ENCODE measurements at places on chromosomes 11 and 22.

DNA sequence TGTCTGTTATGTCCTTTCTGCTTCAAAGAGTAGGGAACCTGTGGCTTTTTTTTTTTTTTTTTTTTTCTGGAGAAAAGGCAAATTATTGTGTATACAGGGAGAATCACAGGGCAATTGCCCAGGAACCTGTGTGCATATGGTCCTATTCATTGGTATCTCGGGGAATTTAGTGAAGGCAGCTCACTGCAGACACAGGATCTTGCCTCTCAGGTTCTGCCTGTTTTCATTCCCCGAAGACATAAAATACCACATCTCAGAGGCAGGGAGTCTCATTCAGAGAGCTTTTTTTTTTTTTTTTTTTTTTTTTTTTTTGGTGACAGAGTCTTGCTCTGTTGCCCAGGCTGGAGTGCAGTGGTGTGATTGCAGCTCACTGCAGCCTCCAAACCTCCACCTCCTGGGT, 88.3 kb downstream of the OSBP2 start:
- DNase-seq = no peak

GRCh38 chr11:122650619-122651018, 4.9 kb upstream of the UBASH3B start:
- DNase-seq = no peak

DNA sequence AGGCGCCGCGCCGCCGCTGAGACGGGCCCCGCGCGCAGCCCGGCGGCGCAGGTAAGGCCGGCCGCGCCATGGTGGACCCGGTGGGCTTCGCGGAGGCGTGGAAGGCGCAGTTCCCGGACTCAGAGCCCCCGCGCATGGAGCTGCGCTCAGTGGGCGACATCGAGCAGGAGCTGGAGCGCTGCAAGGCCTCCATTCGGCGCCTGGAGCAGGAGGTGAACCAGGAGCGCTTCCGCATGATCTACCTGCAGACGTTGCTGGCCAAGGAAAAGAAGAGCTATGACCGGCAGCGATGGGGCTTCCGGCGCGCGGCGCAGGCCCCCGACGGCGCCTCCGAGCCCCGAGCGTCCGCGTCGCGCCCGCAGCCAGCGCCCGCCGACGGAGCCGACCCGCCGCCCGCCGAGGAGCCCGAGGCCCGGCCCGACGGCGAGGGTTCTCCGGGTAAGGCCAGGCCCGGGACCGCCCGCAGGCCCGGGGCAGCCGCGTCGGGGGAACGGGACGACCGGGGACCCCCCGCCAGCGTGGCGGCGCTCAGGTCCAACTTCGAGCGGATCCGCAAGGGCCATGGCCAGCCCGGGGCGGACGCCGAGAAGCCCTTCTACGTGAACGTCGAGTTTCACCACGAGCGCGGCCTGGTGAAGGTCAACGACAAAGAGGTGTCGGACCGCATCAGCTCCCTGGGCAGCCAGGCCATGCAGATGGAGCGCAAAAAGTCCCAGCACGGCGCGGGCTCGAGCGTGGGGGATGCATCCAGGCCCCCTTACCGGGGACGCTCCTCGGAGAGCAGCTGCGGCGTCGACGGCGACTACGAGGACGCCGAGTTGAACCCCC, 798 bp downstream of the BCR start:
- peak; percentile 62 for DNase-seq

DNA sequence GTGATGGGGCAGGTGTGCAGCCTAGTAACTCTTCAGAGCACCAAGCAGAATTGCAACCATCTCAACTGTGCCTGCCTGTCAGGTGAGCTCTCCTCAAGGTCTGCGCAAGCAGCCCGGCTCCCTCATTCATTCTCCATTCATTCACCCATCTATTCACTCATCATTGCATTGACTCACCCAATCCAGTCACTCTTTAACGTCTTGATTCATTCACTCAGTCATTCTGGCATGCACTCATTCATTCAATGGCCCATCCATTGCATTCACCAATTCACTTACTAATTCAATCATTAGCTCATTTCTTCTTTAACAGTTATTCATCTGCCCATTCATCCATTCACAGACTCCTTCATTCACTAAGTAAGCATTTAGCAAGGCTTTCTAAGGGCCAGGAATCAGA, 111.8 kb downstream of the PDE2A start:
- DNase-seq = no peak

DNA sequence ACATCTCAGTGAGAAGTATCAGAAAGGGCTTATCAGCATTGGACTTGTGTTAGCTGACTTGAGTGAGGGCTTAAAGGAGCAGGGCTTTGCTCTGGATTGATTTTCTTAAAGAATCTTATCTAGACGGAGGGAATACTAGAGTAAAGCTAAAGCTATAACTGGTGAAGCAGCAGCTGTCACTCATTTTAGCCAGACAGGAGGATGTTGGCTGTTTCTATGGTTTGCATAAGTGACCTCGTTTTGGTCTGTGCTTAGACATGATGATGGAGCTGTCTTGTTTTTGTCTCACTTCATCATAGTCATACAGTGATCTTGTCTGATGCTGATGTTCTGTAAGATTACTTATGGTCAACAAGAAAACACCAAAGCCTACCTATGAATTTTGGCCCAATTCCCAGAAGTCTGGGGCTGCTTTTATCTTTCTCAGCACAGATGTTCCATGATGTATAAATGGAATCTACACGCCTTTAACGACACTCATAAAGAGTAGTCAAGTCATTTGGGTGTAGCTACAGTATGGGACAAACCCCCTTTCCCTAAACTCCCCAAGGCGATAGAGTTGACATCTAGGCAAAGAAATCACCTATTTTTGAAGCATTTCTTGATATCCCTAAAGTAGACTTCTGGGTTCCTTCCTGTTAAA, 77.5 kb upstream of the UCP3 start:
- no peak for DNase-seq

GRCh38 chr11:76265771-76266241, 59.5 kb upstream of the WNT11 start:
- DNase-seq = no peak

- DNase-seq = no peak
These were observed 1066.1 kb downstream of the BRD1 start for GRCh38 chr22:48761546-48761945.

DNA sequence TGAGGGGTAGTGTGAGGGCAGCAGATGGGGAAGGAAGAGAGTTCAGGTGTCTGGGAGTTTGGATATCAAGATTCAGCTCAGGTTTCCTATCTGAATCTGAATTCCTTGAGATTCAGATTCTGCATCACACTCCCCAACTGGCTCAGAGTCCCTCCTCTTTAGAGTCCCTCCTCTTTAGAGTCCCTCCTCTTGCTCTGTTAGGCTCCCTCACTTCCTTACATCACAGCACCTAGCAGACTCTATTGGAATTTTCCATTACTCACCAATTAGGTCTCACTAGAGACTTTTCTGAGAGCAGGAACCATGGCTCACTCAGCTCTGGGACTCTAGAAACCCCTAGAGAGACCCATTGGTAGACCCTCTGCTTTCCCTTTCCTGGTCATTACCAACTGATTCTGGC, 303.4 kb upstream of the SYN3 start:
- DNase-seq = no peak

DNA sequence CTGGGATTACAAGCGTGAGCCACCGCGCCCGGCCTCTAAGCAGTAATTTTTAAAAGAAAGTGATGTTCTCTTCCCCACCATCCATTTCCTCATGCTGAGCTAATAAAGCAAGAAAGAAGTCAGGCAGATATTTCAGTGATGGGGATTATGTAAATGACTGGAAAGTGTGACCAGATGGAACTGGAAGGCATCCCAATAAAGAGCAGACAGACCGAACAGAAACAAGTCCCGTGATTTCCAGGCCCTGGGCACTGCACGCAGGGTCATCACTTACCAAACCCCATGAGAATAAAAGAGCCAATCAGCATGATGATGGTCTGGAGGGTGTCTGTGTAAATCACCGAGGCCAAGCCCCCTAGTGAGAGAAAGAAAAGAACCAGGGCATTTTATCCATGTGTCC, 18.2 kb downstream of the SLC5A4 start:
- no peak for DNase-seq

- DNase-seq = no peak
These were observed 62.0 kb upstream of the CLTCL1 start for GRCh38 chr22:19353363-19354131.

- DNase-seq = no peak
These were observed 5.1 kb downstream of the SLC37A4 start for GRCh38 chr11:119025541-119025940.

- DNase-seq = peak; percentile 62
These were observed 48.2 kb downstream of the SGSM3 start for GRCh38 chr22:40418366-40419201.

DNA sequence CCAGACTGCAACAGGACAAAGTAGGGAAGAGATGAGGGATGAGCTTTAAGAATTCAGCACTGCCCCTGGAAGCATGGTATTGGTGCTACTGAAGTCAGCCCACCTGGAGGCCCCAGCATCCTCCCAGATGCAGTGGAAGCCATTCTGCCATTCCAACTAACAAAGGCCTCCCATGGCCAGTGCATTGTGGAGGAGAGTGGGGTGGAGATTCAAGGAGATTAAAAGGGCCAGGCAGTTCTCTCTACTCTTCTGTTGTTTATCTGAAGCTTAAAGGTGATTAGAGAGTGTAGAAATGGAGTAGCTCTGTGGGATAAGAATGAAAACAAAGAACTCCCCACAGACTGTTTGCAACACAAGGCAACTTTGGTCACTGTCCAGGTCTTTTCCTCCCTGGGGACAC, 24.1 kb upstream of the TSKU start:
- no peak for DNase-seq

DNA sequence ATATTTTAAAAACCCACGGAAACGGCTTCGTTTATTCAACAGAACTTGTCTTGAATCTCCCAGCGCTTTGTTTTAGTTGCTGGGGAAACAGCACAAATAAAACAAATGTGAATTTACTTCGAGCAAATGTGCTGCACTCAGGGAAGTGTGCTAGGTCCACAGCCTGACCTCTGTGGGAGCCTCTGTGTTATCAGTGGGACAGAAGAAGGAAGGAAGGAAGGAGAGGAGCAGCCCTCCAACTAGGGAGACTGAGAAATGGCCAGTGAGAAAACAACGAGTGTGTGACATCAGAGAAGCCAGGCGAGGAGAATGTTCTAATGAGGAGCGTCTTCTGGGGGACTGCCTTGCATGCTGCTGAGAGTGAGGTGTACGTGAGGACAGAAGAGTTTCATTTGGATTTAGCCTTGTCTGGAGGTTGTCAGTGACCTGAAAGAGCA, 42.7 kb downstream of the PPP6R3 start:
- no peak for DNase-seq

- DNase-seq = no peak
These were observed 48.1 kb upstream of the ARFGAP3 start for GRCh38 chr22:42905217-42905616.

DNA sequence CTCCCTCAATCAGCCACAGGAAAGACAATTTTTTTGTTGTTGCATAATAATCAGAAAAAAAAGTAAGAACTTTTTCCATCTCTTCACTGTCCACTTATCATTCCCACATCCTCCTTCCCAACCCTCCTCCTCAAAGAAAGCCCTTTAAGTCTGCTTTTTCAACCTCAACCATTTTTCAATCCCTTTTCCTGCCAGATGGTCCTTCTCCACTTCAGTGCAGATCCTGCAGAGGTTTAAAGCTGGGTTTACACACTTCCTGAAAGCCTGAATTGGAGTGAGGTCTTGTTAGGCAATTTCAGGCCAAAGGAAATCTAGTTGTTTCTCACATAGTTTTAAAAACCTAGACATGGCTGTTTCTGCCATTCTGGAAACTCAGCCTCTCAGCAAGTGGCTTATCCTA, 78.3 kb downstream of the RPL27A start:
- DNase-seq = no peak

DNA sequence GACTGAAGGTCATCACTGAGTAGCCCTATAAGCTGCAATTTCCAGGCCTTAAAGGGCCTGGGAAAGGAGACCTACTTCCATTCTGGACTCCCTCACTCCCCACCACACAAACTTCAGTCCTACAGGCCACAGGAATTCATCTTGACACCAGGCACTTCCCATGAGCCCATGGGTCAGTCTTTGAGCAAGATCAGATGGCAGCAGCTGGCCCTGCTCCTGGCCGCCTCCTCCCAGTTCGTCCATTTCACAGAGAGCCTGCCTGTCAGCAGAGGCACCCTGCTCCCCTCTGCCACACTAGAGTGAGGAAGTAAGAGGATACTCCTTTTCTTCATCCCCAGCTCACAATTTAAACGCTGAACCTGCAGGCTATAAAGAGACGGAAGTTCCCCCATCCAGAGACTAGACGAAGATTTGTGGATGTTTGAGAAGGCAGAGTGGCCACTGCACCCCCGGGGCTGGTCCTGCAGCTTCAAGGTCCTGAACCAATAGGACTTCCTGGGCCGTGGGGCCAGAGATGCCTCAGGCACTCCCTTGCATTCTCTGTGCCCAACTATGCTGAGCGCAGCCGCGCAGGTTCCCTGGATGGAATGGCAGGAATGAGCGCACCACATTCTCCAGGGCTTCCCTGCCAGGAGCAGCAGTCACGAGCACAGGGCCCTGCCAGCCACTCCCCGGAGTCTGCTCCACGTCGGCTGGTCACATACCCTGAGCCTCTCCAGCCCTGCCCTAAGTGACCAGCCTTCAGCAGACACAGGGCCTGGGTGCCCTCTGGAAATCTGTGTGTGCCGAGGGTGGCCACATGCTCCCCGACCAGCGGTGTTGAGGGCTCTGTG, 33.5 kb upstream of the BID start:
- DNase-seq = no peak

- DNase-seq = no peak
These were observed 47.7 kb downstream of the CD82 start for GRCh38 chr11:44613153-44613552.

DNA sequence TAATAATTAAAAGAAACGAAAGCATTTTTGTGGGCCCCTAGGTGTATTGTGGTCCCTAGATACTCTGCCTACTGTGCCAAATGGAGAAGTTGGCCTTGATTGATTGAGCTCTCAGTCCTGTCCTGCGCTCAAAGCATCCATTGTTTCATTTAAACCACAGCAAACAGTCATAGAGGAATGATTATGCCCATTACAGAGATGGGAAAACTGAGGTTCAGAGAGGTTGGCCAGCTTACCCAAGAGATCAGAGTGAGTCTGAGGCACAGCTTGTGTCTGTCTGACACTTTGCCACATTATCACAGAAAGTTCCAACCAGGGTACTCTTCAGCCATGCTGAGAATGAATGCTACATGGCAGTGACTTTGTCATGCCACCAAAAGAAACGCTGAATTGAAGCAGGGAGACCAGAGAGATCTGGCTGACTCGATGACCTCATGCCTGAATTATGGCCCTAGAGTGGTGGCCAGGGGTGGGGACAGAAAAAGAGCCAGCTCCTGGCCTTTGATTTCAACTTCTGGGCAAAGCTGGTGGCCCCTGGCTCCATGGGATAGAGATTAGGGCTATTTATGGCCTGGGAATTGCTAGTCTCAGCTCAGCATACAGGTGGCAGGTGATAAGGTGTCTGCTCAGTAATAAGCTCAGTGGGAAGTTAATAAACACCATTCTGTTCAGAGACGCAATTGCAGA, 180.5 kb downstream of the MIAT start:
- no peak for DNase-seq

- peak; percentile 73 for DNase-seq
These were observed 64.0 kb upstream of the PPP6R3 start for GRCh38 chr11:68396516-68396915.

DNA sequence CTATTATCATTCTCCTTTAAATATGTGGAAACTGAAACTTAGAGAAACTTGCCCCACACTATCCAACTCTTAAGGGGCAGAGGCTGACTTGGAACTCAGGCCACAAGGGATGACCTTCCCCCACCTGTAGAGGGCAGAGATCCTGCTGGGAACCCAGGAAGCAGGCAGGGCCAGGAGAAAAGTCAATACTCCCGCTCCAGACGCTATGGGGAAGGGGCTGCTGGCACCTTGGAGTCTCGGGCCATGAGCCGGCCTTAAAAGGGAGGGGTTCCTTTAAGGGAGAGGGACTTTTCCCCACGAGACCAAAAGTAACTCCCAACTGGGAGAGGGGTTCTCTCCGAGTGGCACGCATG, 620 bp upstream of the ANO5 start:
- no peak for DNase-seq

All from retina (tissue), 1 donor.